ENCODE measurements at places on chromosomes 13 and 19. TPM values are rescaled to one million over a fixed set of nuclear protein-coding genes. Genes with fewer than 3 reads are reported as not detected.

The GZMM gene
- 0.70 TPM for polyA plus RNA-seq

The ATP4A gene
- not detected for polyA plus RNA-seq

The ERICH6B gene
- 3.3 TPM for polyA plus RNA-seq

The PABPC3 gene
- polyA plus RNA-seq: 1.0 TPM

The NLRP7 gene
- not detected for polyA plus RNA-seq

The DGKH gene
- polyA plus RNA-seq: 12.5 TPM

The SLC46A3 gene
- polyA plus RNA-seq: 2.3 TPM

The ZIK1 gene
- 23.4 TPM for polyA plus RNA-seq

The SHISA7 gene
- polyA plus RNA-seq: 0.23 TPM

DNA sequence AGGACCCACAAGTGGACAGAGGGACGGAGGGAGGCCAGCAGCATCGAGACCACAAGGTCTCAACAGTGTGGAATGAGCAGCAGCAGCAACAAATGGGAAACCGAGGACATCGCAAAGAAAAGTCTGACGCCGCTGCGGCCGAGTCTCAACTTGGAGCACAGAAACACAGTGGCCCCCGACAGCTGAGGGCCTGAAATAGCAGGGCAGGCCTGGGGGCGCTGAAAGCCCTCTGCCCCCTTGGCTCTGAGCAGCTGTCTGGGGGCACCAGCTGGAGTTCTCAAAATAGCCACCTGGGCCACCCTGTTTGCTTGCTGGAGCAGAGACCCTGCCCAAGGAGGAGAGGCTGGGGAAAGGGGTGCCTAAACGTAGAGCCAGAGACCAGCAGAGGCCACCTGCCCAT lies 5.9 kb upstream of the ISYNA1 start:
- no peak for DNase-seq
- H3K36me3 ChIP-seq: no peaks in the 10 kb centered on the region
- peaks cover 6% of the 10 kb centered on the region for H3K4me1 ChIP-seq
- no peaks in the 10 kb centered on the region for H3K27me3 ChIP-seq
- no peak overlapping the region for H3K4me3 ChIP-seq

DNA sequence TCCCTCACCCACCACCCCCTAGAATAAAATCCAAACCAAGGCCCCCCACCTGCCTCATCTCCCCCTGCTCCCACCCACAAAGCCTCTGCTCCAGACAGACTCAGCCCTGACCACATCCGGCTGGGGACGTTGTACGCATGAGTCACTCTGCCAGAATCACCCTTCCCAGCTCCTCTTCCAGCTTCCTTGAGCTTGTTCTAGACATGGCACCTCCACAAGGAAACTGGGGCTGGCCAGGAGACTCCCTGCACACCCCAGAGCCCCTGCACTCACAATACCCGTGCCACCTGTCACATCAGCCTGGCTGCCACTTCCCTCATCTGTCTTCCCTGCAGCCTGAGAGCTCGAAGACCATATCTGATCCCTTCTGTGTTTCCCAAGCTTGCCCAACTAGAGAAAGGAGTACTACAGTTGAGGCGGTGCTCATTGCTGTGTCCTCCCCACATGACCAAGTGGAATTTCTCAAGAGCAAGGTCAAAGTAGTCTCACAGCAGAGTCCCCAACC lies 9.7 kb downstream of the DEDD2 start:
- DNase-seq: no peak
- no peak overlapping the region for H3K4me3 ChIP-seq
- H3K4me1 ChIP-seq: peaks cover 69% of the 10 kb centered on the region
- no peak overlapping the region for H3K27ac ChIP-seq
- H3K36me3 ChIP-seq: no peaks in the 10 kb centered on the region

GRCh38 chr13:113545455-113545930 lies 39.1 kb upstream of the TFDP1 start:
- no peaks in the 10 kb centered on the region for H3K27me3 ChIP-seq
- H3K4me1 ChIP-seq: no peaks in the 10 kb centered on the region

GRCh38 chr19:11480715-11481533 lies at the start of gene ELAVL3:
ELAVL3 (minus strand) TSS chr19:11481046; CDS start chr19:11480608, 438 bp downstream.
- H3K4me3 ChIP-seq: no peak within 1 kb of the TSS
- peaks cover 17% of the 10 kb centered on the region for H3K36me3 ChIP-seq
- peaks cover 19% of the 10 kb centered on the region for H3K4me1 ChIP-seq
- peaks cover 38% of the 10 kb centered on the region for H3K27me3 ChIP-seq
- no peak within 1 kb of the TSS for H3K27ac ChIP-seq

DNA sequence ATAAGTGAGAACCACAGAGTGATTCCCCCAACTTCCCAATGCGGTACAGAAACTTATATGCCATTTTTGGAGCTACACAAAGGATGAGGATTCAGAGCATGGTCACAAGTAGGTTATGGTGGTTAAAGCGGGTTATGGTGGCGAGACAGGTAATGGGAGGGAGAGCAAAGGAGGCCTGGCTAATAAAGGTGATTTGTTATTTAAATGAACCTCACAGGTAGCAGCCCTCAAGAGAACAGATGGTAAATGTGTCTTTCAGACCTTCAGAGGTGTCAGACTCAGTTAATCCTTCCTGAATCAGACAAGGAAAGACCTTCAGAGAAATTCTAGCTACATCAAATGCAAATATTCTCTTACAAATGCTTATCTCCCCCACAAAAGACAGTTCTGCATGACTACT lies 1971.4 kb downstream of the OLFM4 start:
- H3K36me3 ChIP-seq: no peaks in the 10 kb centered on the region
- H3K4me1 ChIP-seq: no peaks in the 10 kb centered on the region
- H3K4me3 ChIP-seq: no peak overlapping the region

DNA sequence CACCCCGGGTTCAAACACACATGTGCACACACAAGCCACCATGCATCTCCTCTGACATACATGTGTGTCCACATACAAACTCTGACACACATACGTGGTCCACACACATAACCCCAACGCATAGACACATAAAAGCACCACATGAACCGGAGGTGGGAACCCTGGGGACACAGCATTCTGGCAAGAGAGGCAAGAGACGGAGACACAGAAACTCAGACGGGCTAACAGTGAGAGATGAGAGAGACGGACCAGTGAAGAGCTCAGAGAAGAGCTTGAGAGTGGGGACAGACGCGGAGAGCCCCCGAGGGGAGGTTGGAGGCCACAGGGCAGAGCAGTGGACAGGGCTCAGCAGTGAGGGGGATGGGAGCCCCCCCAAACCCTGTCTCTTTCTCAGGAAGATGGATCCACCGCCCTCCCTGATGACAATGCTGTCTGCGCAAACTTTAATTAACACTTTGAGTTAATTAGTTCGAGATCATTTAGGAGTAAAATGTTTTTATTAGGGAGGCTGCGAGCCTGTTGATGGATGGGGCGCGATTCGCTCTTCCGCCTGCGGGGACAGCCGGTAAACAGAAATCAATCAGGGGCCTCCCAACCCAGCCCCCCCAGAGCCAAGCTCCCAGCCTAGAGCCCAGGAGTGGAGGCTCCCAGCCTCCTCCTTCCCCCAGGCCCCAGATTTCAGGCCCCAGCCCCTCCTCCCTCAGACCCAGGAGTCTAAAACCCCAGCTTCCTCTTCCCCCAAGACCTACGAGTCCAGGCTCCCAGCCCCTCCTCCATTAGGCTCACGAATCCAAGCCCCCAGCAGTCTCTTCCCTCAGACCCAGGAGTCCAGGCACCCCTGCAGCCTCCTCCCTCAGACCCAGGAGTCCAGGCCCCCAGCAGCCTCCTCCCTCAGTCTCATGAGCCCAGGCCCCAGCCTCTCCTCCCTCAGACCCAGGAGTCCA lies 9.5 kb upstream of the ERFL start:
- H3K27me3 ChIP-seq: peaks cover 75% of the 10 kb centered on the region
- H3K27ac ChIP-seq: no peak overlapping the region
- DNase-seq: no peak
- H3K4me3 ChIP-seq: no peak overlapping the region
- H3K36me3 ChIP-seq: no peaks in the 10 kb centered on the region

DNA sequence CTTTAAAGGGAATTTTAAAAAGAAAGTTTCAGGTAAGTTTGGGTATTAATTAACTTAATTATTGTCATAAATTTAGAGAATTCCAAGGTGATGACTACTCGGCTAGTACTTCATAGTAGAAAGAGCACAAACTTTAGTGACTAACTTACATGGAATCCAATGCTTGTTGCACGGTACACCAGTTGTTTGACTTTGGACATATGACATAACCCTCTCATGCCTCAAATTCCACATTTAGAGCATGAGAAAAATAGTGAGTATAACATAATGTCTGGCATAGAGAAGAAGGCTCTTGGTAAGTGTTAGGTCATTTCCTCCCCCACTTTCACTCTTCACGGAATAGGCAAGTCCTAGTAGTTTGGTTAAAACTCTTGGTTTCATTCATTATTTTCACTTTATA lies 1249.4 kb upstream of the SLC10A2 start:
- no peaks in the 10 kb centered on the region for H3K36me3 ChIP-seq
- no peaks in the 10 kb centered on the region for H3K27me3 ChIP-seq
- DNase-seq: no peak

GRCh38 chr13:110301606-110302553 lies 5.1 kb downstream of the COL4A1 start:
- no peak overlapping the region for H3K4me3 ChIP-seq
- peaks cover 12% of the 10 kb centered on the region for H3K4me1 ChIP-seq
- no peaks in the 10 kb centered on the region for H3K36me3 ChIP-seq
- peak overlapping the region; percentile 36 for H3K27ac ChIP-seq

GRCh38 chr19:41893899-41894298 lies 10.9 kb downstream of the ARHGEF1 start:
- no peak overlapping the region for H3K4me3 ChIP-seq
- H3K36me3 ChIP-seq: no peaks in the 10 kb centered on the region
- no peak overlapping the region for H3K27ac ChIP-seq
- H3K4me1 ChIP-seq: no peaks in the 10 kb centered on the region

DNA sequence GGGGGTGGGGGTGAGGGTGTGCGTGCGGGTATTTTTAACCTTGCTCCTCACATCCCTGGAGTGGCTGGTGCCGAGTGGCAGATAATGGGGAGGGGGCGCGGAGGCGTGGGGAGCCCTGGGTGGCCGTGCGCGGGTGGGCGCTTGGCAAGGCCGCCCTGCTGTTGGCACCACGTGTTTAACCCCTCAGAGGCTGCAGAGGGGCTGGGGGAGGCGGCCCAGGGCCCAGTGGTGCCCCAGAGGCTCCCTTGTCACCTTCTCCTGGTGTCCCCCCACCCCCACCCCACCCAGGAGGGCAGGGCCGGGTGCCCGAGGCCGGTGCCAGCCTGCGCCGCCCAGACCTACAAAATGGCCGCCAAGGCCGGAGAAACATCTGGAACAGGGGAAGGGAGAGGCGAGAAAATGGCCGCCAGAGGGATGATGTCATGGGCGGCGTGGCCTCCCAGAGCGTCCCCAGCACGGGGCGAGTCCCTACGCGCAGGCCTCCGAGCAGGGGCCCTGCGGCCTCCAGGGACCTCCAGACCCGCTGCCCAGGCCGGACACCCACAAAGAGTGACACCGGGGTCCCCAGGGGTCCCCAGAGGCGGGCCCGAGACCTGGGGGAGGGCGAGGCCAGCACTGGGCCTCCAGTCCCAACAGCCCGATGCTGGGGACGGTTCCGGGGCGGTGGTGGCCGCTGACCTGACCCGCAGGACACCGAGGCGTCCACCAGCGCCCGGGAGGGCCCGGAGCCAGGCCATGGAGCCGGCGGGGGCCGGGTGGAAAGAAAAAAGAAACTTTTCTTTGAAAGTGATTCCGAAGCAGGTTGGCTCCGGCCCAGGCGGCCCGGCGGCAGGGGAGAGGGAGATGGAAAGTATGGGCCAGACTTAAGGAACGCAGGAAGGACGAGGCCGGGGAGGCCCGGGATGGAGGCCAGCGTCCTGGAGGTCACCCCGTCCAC lies 38.2 kb downstream of the NFIC start:
- peaks cover 20% of the 10 kb centered on the region for H3K36me3 ChIP-seq
- H3K4me1 ChIP-seq: peaks cover 84% of the 10 kb centered on the region
- no peaks in the 10 kb centered on the region for H3K27me3 ChIP-seq
- DNase-seq: peak; percentile 87
- peak overlapping the region; percentile 6 for H3K4me3 ChIP-seq

DNA sequence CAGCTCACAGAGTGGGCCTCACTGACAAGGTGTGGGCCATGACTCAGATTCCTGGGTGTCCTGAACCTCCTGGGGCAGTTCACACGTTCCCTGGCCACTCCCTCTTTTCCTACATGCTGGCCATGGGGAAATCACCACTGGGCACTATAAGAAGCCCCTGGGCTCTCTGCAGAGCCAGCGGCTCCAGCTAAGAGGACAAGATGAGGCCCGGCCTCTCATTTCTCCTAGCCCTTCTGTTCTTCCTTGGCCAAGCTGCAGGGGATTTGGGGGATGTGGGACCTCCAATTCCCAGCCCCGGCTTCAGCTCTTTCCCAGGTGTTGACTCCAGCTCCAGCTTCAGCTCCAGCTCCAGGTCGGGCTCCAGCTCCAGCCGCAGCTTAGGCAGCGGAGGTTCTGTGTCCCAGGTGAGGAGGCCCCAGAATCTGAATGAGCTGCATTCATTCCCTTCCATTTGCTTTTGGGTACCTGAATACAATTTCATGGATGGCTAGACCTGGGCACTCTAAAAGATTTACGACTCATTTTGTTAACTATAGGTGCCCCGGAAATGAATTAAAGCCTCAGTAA lies at the start of gene OLFM4:
Gene OLFM4, plus strand, starts transcription at position 177 of the 567 bp plus-strand sequence. Its CDS starts 24 bp downstream, at position 201.
- H3K27me3 ChIP-seq: no peaks in the 10 kb centered on the region
- H3K36me3 ChIP-seq: no peaks in the 10 kb centered on the region
- H3K4me1 ChIP-seq: no peaks in the 10 kb centered on the region
- DNase-seq: no peak

DNA sequence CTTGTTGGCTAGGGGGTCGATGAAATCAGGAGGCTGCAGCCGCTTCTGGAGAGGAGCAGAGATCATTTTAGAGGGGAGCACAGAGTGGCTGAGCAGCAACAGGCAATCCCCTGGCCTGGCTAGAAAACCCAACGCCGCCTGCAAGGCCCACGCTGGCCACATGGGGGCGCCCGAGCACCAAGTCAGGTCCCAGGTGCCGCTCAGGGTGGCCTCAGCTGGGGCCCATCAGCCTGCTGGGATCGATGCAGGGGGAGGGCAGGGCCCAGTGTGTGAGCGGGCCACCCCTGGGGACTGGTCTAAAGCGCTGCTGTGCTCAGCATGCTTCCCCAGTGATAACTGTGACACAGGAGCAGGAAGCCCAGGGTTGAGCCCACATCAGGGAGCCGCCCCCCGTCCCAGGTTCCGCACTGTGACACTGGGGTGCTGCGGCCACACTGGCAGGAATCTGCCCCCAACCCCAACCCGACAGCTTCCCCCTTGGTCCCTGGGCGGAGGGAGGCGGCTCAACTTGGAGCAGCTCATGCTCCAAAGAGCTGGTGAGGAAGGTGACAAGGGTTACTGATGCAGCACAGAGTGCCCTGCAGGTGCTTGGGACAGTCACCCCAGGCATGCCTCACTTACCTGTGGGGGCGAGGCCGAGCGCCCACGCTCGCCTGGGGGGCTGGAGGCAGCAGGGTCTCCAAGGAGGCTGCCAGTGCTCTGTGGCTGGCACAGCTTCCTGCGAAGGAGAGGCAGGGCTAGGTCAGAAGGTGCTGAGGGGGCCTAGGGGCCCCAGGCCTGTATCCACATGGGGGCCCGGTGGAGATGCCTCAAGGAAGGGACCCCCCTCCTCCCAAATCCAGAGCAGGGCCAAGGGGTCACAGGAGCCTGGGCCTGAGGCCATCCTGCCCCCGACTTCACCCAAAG lies 13.3 kb upstream of the ISYNA1 start:
- peaks cover 98% of the 10 kb centered on the region for H3K36me3 ChIP-seq
- DNase-seq: peak; percentile 76
- no peak overlapping the region for H3K27ac ChIP-seq
- H3K4me1 ChIP-seq: peaks cover 6% of the 10 kb centered on the region
- H3K27me3 ChIP-seq: no peaks in the 10 kb centered on the region

- no peaks in the 10 kb centered on the region for H3K27me3 ChIP-seq
- H3K4me3 ChIP-seq: no peak overlapping the region
- peaks cover 9% of the 10 kb centered on the region for H3K4me1 ChIP-seq
- H3K27ac ChIP-seq: no peak overlapping the region
- DNase-seq: no peak
Observed at GRCh38 chr19:19480688-19481087, 34.7 kb downstream of the TSSK6 start.

GRCh38 chr19:18606281-18607225 lies at the start of gene CRLF1:
CRLF1 (minus strand) TSS chr19:18606799; CDS start chr19:18606656, 143 bp downstream.
- H3K36me3 ChIP-seq: no peaks in the 10 kb centered on the region
- H3K27ac ChIP-seq: no peak within 1 kb of the TSS
- no peak for DNase-seq
- H3K4me3 ChIP-seq: no peak within 1 kb of the TSS
- H3K27me3 ChIP-seq: peaks cover 96% of the 10 kb centered on the region
- H3K4me1 ChIP-seq: peaks cover 37% of the 10 kb centered on the region

Data from left lung (tissue), 14 donors.